ENCODE measurements at places on chromosomes 2 and 18.

DNA sequence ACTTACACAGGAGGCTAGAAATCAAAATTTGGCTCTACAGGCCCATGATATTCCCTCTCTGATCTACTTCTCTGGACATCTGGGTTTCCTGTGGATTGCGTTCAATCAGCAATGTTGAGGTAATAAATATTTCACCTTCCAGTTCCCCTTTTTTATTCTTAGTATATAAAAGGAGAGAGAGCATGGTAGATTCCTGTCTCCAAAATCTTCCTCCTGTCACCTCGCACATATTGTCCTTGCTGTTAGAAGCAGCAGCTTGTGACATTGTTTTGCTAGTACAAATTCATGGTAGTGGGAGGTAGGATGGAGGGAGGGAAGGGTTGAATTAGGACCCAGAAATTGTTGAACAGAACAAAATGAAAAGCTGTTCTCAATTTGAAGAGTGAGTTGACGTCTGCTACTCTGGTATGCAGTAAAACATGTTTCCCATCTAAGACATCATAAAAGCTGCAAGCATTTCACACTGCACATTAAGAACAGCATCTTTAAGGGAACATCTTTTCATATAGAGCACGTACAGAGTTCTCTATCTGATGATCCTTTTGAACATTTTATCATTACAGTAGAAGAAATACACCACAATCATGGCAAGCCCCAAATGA is 156.4 kb downstream of the RDH14 start:
- DNase-seq = no peak

- DNase-seq = no peak
Measured at GRCh38 chr2:130728549-130729316, at the start of gene GPR148. TSS of gene GPR148 (plus strand) at chr2:130729070. CDS start at chr2:130729152, 82 bp downstream.

GRCh38 chr18:24809173-24809950 is 348.9 kb downstream of the HRH4 start:
- no peak for DNase-seq

DNA sequence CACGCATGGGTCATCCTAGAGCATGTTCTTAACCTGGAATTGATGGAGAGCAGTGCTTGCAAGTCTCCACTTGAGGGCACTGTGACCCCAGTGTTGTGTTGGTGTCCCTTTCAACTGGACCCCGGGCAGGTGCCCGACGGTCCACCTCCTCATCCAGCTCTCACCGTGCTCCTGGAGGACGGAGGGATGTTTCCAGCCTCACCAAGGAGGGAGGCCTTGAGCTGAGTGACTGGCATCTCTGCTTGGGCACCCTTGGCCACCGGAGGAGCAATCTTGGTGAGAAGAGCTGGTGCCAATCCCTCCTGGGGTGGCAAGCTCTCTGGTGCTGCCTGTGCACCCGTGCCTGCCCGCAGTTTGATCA is 45.4 kb upstream of the ASB18 start:
- DNase-seq = no peak

DNA sequence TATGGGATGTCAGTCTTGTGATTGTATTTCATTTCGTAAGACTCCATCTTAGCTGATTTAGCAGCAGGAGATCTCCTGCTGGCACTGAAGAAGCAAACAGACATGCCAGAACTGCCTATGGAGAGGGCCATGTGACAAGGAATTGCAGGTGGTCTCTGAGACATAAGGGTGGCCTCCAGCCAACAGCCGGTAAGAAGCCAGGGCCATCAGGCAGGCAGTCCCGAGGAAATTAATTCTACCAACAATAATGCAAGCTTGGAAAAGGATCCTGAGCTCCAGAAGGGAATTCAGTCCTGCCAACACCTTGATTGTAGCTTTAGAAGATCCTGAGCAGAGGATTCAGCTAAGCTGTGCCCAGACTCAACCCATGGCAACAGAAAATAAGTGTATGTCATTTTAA is 87.1 kb upstream of the DNAJC10 start:
- DNase-seq = no peak

GRCh38 chr2:99140860-99141109 is 722 bp upstream of the C2orf15 start:
- DNase-seq = no peak

Measured in stimulated activated CD4-positive, alpha-beta T cell treated with anti-CD3 and anti-CD28 coated beads, Interleukin-4, amount 100 ng/mL, for 4 hours (primary cell).